ENCODE measurements at places on chromosomes 5 and 9. TPM values are rescaled to one million over a fixed set of nuclear protein-coding genes. Genes with fewer than 3 reads are reported as not detected.

DNA sequence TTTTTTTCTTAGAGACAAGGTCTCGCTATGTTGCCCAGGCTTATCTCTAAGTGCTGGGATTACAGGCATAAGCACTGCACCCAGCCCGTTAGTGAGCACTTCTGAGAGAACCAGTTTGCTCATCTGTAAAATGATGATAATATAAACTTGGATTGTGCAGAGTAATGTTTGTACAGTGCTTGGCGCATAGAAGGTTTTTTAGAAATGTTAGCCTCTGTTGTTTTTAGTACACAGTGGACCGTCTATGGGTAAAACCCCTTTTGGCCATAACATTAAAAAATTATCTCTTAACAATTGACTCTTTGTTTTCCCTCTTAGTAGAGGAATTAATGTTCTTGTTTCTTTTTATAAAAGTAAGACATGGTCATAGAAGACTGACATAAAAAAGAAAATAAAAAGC, 202.1 kb downstream of the PCSK5 start:
- H3K4me1 ChIP-seq: no peaks in the 10 kb centered on the region
- no peaks in the 10 kb centered on the region for H3K36me3 ChIP-seq
- no peak overlapping the region for H3K4me3 ChIP-seq
- H3K27me3 ChIP-seq: peaks cover 2% of the 10 kb centered on the region

GRCh38 chr5:174785120-174785680, 60.8 kb downstream of the MSX2 start:
- H3K27ac ChIP-seq: no peak overlapping the region
- no peaks in the 10 kb centered on the region for H3K27me3 ChIP-seq
- no peaks in the 10 kb centered on the region for H3K4me1 ChIP-seq
- no peaks in the 10 kb centered on the region for H3K36me3 ChIP-seq
- no peak overlapping the region for H3K4me3 ChIP-seq

DNA sequence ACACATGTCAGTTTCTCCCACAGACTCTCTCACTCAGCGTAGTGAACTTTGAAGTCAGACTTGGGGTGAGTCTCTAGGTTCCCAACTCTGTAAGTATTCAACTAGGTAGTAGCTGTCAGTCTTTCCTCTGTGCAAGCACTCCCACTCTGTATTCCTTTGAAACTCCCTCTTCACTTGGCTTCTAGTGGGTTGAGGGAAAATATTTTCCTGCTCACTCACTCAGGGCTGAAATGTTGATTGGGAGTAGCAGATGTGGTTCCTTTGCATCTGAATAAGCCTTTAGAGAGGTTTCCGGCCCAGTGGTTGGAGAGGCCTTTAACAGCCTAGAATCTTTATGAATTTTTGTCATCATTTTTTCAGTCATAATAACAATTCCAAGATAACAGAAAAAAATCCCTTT, 18.1 kb upstream of the ARRDC3 start:
- no peak overlapping the region for H3K4me3 ChIP-seq
- no peaks in the 10 kb centered on the region for H3K4me1 ChIP-seq
- no peaks in the 10 kb centered on the region for H3K27me3 ChIP-seq

CAMK2A gene
- not detected for total RNA-seq

GRCh38 chr5:138990986-138991590, 116.0 kb upstream of the LRRTM2 start:
- H3K4me3 ChIP-seq: no peak overlapping the region
- no peak for DNase-seq

IFNA8 gene
- not detected for total RNA-seq

DNA sequence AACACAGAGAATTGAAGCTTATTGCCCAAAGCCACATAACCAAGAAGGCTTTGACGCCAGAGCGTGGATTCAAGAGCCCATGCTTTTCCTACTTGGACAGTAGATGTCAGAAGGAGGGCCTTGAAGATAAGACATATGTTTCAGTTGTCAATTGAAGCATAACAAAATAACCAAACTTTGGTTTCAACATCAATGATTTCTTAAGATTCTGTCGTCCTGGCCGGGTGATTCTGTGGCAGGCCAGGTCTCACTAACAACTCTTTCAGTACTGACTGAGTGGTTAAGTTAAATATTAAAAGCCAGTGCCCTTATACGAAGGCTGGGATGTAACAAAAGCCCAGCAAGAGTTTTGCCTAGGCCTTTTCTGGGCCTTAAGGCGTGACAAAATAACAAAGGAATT, 94.0 kb downstream of the RCL1 start:
- H3K4me3 ChIP-seq: no peak overlapping the region
- H3K27me3 ChIP-seq: no peaks in the 10 kb centered on the region
- H3K27ac ChIP-seq: no peak overlapping the region

- H3K27me3 ChIP-seq: peaks cover 4% of the 10 kb centered on the region
- H3K27ac ChIP-seq: no peak overlapping the region
- H3K4me3 ChIP-seq: no peak overlapping the region
- H3K36me3 ChIP-seq: no peaks in the 10 kb centered on the region
- no peaks in the 10 kb centered on the region for H3K4me1 ChIP-seq
Measured at GRCh38 chr9:91659529-91660495, 236.2 kb upstream of the NFIL3 start.

IL33 gene
- total RNA-seq: not detected

IL4 gene
- not detected for total RNA-seq

GRCh38 chr5:172770675-172771438, at the start of gene DUSP1:
DUSP1 (minus strand) TSS chr5:172771195; CDS start chr5:172770952, 243 bp downstream.
- no peaks in the 10 kb centered on the region for H3K27me3 ChIP-seq
- H3K27ac ChIP-seq: peak within 1 kb of the TSS; percentile 72
- peaks cover 23% of the 10 kb centered on the region for H3K4me1 ChIP-seq
- no peaks in the 10 kb centered on the region for H3K36me3 ChIP-seq

NIM1K gene
- 0.69 TPM for total RNA-seq

DROSHA gene
- total RNA-seq: 49.1 TPM

- no peak for DNase-seq
- no peaks in the 10 kb centered on the region for H3K36me3 ChIP-seq
- H3K4me3 ChIP-seq: no peak overlapping the region
- H3K27me3 ChIP-seq: no peaks in the 10 kb centered on the region
- H3K27ac ChIP-seq: peak overlapping the region; percentile 49
Measured at GRCh38 chr9:93057703-93058354, 672 bp upstream of the SUSD3 start.

GRCh38 chr9:91247278-91247677, 114.4 kb downstream of the AUH start:
- DNase-seq: no peak
- no peaks in the 10 kb centered on the region for H3K36me3 ChIP-seq
- H3K4me3 ChIP-seq: no peak overlapping the region
- H3K4me1 ChIP-seq: no peaks in the 10 kb centered on the region

CNTNAP3 gene
- not detected for total RNA-seq

ESM1 gene
- total RNA-seq: not detected

DNA sequence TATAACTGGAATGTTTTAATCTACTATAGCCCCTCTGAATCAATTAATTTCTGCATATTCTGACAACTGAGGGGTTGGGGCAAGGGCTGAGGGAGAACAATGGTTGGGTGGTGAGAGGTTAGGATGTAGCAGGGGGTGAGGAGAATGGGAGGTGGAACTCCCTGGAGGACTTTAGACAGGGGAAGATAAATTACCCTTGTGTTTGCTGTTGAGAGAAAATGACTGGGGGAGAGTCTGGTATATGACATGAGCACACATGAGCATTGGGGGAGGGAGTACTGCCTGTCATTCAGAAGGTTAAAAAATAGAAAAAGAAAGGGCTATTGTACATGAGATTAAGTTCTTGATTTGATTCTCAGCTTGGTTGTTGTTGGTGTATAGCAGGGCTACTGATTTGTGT, 37.2 kb upstream of the PAPPA start:
- no peak overlapping the region for H3K4me3 ChIP-seq
- no peaks in the 10 kb centered on the region for H3K27me3 ChIP-seq
- no peak for DNase-seq
- H3K4me1 ChIP-seq: no peaks in the 10 kb centered on the region

DNA sequence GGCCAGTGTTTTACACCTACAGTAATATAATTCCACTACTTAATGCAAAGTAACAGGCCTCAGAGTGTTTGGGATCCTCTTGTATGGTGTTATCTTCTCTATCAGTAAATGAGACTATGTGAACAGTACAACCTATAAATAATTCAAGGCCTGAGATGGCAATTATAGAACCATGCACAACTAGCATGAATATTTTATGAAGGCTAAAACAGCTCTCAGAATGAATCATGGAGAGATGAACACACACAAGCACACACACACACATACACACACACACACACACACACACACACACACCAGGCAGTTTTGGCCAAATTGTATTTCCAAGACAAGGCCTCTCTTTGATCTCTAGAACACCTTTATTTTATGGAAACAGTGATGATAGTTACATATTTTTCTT, 224.9 kb downstream of the EBF1 start:
- peaks cover 50% of the 10 kb centered on the region for H3K4me1 ChIP-seq
- no peak overlapping the region for H3K4me3 ChIP-seq
- H3K27ac ChIP-seq: peak overlapping the region; percentile 71
- H3K36me3 ChIP-seq: no peaks in the 10 kb centered on the region

DNA sequence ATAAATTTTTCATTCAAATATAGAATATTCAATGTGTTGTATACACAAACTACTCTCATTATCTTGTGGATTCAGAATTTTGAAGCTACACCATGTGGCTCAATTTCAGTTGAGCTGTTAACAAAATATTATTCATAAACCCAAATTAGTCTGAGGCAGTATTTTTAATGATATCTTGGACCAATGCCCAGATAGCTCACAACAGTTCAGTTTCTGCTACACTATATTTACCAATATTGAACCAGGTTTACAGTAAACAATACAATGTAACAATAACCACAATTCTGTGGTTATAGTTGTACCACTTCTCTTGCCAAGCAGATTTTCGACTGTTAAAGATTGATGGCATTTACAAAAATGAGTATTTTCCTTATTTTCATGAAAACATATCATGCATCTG, 99.9 kb downstream of the SSBP2 start:
- no peak overlapping the region for H3K4me3 ChIP-seq
- no peak overlapping the region for H3K27ac ChIP-seq
- H3K27me3 ChIP-seq: no peaks in the 10 kb centered on the region
- DNase-seq: no peak

FREM1 gene
- 0.11 TPM for total RNA-seq

- no peak overlapping the region for H3K4me3 ChIP-seq
- no peaks in the 10 kb centered on the region for H3K4me1 ChIP-seq
- H3K36me3 ChIP-seq: no peaks in the 10 kb centered on the region
- no peak overlapping the region for H3K27ac ChIP-seq
Measured at GRCh38 chr9:107567462-107567861, 77.9 kb upstream of the KLF4 start.

DNA sequence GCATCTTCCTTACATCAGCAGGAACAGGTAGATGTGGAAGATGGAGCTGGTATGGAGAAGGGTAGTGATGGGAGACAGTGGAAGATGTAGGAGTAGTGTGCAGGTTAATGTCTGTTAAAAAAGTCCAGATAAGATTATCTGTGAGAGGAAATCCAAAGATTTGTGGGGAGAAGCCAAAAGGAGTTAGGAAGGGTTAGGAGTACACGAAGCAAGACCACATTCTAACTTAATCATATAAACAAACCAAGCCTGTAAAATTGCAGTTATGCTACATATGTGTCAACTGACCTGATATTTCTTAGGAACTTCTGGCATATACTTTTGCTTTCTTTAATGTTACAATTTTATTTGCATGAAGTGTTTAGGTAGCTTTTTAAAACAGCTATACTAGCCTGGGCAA, 142.1 kb upstream of the DMRT1 start:
- H3K4me3 ChIP-seq: no peak overlapping the region
- DNase-seq: no peak
- no peaks in the 10 kb centered on the region for H3K36me3 ChIP-seq
- no peaks in the 10 kb centered on the region for H3K27me3 ChIP-seq

DNA sequence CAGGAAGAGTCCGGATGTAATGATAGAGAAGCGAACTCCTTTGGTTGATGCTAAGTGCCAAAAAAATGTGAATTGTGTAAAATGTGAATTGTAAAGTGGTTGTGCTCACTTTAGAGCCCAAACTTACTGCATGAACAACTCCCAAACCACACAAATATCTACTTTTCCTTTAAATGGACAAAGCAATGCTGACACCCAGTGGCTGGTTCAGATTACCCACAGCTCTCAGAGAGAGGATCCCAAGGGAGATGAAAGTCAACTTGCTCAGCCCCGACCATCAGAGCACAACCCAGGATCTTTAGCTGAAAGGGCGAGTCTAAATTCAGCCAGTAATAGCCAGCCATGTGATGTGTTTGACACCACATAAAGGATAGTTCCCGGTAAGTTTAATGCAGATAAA, 133.7 kb downstream of the NMUR2 start:
- H3K27ac ChIP-seq: no peak overlapping the region
- H3K36me3 ChIP-seq: no peaks in the 10 kb centered on the region
- no peak overlapping the region for H3K4me3 ChIP-seq
- H3K27me3 ChIP-seq: no peaks in the 10 kb centered on the region

GRCh38 chr5:150762211-150762610, 3.4 kb upstream of the DCTN4 start:
- H3K4me1 ChIP-seq: peaks cover 4% of the 10 kb centered on the region
- no peak overlapping the region for H3K27ac ChIP-seq
- no peak for DNase-seq
- no peaks in the 10 kb centered on the region for H3K36me3 ChIP-seq
- H3K27me3 ChIP-seq: no peaks in the 10 kb centered on the region

DNA sequence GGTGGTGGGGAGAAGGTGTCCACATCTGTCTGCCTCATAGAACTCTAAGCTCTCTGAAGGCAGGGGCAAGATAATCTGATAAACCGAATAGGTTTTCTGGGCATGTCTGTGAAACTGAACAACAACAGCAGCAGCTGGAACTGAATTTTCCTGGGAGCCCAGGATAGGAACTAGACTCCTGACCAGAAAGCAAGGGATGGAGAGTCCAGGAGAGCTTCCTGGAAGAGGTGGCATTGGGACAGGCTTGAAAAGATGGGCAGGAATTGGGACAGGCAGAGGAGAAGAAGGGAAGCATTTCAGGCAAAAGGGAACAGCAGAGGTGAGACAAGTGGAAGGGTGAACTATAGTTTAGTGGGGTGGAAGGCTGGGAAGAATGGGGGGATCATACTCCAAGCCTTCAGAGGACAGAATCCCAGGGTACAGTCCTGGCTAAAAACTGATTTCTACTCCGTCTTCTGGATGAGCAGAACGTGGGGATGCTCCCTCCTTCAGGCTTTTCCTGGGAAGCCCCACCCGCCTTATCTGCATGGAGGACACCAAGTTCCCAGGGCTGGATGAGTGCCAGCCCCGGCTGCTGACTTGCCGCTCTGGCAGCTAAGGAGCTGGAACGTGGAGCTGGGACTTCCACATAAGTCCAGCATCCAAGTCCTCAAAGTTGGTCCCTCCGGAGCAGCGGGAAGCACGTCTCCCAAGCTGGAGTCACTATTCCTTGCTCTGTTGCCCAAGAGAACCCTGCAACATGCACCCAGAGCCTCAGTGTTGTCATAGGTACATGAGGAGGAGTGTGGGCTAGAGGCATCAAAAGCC, 13.9 kb upstream of the KIF12 start:
- no peaks in the 10 kb centered on the region for H3K4me1 ChIP-seq
- no peaks in the 10 kb centered on the region for H3K36me3 ChIP-seq
- no peak overlapping the region for H3K4me3 ChIP-seq
- no peak overlapping the region for H3K27ac ChIP-seq
- H3K27me3 ChIP-seq: peaks cover 2% of the 10 kb centered on the region

TRPM6 gene
- 0.24 TPM for total RNA-seq
